T-helper 17 cell (primary cell): ENCODE measurements at places on chromosomes 13 and 19.

- DNase-seq: no peak
Observed at GRCh38 chr13:25571237-25571636, 199.5 kb downstream of the ATP8A2 start.

DNA sequence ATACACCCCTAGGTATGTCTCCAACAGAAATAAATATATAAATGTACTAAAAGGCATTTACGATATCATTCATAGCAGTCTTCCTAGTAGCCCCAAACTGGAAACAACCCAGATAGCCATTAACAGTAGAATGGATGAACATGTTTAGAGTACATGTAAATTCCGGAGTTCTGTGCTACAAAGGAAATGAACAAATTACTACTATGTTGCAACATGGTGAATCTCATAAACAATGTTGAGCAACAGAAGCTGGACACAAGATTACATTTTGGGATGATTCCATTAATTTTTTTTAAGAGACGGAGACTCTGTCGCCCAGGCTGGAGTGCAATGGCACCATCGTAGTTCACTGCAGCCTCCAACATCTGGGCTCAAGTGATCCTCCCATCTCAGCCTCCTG is 5.9 kb upstream of the SLC7A10 start:
- no peak for DNase-seq

- DNase-seq: no peak
Observed at GRCh38 chr13:98877936-98878335, 99.9 kb downstream of the DOCK9 start.

DNA sequence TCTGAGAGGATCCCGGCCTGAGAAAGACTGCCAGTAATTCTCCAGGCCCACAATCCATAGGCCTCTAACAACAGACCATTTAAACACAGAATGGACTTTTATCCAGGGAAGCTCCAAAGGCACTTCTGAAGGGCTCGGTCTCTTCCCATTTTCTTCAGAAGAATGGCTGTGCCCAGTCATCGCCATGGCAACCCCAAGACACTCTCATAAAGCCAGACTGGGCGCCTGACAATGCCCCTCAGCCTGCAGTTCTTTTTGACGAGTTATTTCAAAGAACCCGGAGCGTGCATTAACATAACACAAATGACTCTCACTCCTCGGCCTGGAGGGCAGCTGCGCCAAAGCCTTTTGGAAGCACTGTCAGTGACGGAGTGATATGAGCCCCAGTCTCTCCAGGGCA is 61.0 kb downstream of the RASA3 start:
- no peak for DNase-seq

GRCh38 chr19:12912571-12912970 is 6.5 kb downstream of the SYCE2 start:
- no peak for DNase-seq

GRCh38 chr13:44274771-44275205 is 98.8 kb upstream of the SERP2 start:
- DNase-seq: no peak

DNA sequence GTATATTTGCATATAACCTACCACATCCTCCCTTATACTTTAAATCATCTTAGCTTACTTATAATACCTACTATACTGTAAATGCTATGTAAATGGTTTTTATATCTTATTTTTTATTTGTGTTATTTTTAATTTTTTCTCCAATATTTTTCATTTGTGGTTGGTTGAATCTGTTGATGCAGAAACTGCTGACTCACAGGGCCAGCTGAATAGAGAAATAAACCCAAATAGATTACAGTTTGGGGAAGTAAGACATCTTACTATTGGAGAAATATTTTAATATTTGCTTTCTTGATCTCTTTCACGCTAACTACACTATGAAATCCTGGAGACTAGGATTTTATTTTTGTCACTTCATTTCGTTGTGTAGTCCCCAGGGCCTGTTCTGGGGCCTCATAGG is 7.1 kb downstream of the SMAD9 start:
- DNase-seq: no peak

- no peak for DNase-seq
Observed at GRCh38 chr13:110442930-110443621, 118.4 kb downstream of the RAB20 start.

DNA sequence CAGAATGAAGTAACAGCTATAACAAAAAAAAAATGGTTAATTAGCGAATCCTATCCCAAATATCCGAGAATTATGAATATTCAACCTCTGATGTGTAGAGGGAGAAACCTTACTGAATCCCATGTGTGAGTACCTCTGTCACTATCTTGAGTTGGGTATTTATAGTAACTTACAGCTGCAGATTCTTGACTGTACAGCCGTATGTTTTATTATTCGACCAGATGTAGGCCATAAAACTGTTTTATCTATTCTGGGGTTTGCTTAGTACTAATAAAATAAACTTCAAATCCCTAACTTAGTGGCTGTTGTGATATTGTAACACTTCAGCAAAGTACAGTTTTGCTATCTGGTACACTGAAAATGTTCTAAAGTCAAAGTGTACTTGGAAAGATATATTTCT is 120.0 kb downstream of the EFNB2 start:
- no peak for DNase-seq

DNA sequence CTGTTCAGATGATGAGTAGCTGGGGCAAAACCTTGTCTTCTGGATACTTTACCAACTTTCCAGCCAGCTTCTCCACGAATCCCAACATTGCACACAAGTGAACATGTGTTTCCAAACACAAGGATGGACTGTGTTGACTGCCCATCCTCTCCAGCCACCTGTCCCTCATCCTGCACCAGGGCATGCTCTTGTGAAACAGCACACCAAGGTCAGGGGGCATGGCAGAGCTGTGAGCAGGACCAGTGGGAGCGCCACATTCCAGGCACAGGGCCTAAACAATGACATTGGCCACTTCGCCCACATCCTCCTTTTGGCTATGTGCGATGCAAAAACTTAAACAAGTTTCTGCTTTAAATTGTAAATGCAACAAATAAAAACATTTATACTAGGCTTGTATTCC is 105.5 kb downstream of the IRS2 start:
- DNase-seq: no peak

DNA sequence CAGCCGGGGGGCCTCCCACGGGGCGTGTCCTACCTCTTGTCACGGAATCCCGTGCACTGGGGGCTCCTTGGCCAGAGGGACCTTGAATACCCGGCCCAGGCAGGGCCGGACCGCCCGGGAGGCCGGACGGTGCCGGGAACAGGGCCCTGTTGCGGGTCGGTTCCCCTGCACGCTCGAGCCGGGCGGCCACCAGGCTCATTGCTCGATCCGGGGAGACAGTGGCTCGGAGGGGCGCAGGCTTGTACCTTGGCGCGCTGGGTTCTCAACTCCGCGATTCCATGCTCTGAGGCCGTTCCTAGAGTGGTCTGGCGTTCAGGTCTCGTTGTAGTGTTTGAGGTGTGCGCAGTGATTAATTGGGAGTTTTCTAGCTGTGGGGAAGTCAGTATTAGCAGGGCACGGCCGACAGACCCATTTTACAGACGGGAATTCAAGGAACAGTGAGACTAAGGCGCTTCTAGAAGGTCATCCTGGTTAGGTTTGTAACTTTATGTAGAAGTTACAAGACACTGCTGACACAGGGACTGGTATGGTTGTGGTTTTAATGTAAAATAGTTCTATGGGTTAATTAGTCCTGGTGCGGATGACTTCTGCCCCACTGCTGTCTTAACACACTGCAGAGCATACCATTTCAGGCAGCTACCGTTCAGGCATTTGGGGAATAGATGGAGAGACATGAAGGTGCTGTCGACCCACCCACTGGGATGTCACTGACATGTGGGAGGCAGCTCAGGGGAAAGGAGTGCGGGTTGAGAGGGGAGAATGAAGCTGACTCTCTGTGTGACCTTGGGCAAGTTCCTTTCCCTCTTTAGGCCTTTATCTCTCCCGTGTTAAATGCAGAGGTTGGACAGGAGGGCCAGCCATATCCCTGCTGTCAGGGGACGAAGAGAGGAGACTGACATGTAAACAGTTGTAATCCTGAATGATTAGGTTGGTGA is 592 bp downstream of the CLPTM1 start:
- no peak for DNase-seq

DNA sequence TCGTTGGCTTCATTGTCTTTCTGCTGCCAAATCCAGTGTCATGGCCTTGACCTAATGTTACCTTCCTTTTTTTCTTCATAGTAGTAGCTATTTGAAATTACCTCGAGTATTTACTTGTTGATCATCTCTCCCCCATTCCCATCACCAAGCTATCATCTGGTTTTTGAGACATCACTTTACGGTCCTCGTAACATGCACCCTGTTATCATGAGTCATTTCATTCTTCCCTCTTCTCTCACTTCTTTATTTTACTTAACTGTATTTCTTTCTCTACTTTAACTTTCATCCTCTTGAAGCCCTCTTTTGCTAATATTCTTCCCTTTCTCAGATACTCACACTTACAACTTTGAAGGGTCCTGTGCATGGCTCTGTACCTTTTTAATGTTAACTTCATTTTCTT is 31.8 kb downstream of the TPP2 start:
- DNase-seq: no peak
